GM13976 (cell line): ENCODE measurements at places on chromosomes 7 and 10.

DNA sequence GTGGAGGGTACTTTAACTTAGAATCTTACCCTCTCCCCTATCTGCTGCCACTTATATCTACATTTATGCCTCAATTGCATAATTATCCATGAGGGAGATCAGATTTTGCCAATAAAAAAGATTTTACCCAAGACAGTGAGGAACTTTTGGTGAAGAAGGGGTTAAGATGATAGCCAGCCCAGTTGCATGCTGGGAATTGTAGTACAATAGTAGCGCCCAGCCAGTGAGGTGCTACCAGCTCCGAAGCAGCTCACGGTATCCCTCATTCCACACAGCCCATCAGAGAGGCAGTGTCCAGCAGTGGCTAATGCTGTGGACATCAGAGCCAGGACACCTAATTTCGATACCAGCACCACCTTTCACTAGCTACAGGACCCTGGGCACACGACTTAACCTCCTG lies 5.9 kb upstream of the LGI1 start:
- no peak for DNase-seq

DNA sequence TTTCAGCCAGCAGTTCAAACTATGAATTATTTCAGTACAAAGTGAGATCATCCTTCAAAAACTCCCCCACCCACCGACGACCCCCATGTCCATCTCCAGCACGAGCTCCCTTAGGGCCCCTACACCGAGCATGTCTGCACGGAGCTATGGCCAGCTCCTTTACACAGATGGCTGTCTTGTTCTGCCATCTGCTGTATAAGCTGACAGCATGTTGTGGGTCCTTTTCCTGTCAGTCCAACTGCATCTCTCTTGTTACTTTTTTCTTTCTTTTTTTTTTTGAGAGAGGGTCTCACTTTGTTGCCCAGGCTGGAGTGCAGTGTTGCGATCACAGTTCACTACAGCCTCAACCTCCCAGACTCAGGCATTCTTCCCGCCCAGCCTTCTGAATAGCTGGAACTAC lies 21.6 kb downstream of the NPC1L1 start:
- no peak for DNase-seq

DNA sequence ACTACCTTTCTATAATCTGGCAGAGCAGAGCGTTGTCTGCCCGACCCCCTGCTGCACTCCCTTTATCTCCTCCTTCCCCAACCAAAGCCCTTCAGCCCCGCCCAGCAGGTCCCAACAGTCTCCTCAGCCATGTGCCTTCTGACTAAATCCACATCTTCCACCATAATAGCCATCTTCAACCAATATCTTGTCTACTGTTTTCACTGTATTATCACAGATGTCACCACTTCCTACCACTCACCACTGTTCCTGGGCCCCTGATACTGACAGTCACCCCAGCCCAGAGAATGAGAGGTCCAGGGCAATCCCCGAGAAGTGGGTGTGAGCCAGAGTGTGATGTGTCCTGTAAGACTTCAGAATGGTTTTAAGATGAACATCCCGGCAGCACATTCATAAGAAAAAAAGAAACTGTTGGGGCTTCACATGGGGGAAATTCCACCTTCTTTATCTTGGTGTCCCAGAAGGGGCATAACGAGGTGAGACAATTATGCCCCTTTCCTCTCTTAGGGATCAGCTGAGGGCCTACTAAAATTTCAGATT lies 25.3 kb downstream of the CCDC6 start:
- peak; percentile 71 for DNase-seq

DNA sequence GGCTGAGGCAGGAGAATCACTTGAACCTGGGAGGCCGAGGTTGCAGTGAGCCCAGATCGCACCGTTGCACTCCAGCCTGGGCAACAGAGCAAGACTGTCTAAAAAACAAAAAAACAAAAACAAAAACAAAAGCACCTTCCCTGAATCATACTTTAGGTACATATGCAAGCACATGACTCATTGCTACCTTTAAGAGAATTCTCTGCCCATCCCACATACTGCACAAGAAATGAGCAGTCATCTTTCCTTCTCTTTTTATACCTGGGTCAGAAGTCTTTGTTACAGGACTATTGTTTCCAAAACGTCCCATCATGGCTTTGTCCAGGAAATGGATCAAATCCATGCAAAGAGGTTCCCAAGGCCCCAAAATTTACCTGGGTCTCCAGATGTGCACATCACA lies 21.5 kb upstream of the AKR1B10 start:
- DNase-seq, result no peak

GRCh38 chr10:31083765-31084184 lies 52.1 kb upstream of the ZNF438 start:
- DNase-seq, result peak; percentile 50

DNA sequence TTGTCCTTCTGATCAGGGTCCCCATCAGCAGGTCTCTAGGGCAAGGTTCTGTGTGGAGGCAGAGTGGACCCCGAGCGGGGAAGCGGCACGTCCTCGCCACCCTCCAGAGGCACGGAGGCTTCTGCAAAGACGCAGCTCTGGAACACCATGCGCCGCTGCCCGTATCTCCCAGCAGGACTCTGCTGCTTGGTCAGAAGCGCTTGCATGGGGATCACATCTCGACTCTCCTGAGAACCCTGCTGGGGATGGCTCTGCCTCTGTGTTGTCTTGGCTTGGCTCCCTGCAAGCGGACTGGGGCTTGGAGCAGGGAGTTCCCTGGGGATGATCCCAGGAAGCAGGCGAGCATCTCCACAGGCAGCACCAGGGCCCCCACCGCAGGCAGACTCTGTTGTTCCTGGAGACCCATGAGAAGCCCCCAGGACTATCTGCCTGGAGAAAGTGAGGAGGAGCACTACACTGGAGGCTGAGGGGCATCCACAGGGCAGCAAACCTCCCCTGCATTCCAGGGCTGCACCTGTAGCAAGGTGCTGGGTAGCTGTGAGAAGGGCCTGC lies 520.5 kb downstream of the GLRX3 start:
- no peak for DNase-seq

DNA sequence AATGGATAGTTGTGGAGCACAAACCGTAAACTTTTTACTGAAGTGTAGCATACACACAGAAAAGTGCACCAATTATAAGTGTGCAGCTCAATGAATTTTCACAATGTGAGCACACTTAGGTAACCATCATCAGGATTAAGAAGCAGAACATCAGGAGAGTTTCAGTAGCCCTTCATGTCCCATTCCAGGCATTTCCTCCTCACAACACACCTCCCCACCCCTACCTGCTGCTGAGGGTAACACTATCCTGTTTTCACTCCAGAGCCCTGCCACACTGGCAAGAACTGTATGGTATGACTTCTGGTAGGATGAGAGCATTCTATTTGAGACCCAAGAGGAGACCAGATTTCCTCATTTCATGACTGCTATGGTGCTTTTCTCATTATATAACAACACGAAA lies 166.5 kb downstream of the PPP1R3A start:
- DNase-seq, result no peak

GRCh38 chr10:80590585-80591125 lies 53.0 kb downstream of the SH2D4B start:
- DNase-seq, result no peak

DNA sequence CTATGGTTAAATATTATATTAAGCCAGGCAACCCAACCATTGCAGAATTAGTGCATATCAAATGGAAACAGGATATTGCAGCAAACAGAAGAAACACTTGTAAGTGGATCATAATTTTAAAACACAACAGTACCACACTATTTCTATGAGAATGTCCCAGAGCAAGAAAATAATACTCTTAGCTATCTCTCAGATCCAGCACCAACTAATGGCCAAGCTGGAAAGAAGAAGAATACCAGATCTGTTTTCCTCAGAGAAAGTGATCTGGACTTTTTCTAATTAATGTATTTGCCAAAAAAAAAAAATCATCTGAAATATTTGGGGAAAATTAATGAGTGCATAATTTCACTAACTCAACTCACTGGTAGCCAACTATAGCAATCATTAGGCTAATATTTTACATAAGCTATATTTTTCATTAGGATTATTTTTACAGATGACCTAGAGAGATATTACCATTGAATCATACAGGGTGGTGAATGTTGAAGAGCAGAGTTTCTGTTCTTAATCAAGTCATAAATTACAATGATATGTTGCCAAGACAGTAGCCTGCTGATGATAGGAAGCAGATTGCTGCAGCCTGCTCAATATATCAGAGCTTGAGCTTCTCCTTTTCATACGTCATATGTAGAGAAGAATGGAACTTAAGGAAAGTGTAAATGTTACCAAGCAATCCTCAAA lies 995.4 kb upstream of the LRRN3 start:
- DNase-seq, result no peak

DNA sequence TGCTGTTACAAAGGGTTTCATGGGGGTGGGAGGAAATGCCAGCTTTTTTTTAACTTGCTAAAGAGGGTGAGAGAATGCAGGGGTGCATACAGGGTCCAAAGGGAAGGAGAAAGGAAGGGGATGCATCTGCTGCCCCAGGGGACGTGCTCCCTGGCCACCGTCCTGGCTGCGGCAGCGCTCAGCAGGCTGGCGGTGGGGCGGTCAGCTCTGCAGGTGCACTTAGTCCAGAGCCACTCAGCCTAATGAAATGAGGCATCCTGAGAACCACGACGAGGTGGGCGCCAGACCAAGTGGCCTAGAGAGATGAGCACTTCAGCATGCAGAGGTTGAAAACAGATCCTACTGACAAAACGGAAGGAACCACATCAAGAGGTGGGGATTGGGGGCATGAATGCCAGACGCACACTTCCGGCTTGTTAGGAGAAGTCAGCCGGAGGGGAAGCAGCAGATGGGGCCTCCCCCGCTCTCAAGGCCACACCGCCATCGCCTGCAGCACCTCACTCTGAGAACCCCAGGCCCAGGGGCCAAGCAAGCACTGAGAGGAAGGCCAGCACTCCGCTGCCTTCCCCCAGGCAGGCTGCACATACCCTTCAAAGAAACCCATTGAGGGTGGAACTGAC lies 94.5 kb downstream of the MAD1L1 start:
- peak; percentile 92 for DNase-seq

- no peak for DNase-seq
Observed at GRCh38 chr7:41978858-41979257, 258.2 kb downstream of the GLI3 start.

- DNase-seq, result no peak
Observed at GRCh38 chr7:38317515-38317914, 44.1 kb upstream of the TARP start.

DNA sequence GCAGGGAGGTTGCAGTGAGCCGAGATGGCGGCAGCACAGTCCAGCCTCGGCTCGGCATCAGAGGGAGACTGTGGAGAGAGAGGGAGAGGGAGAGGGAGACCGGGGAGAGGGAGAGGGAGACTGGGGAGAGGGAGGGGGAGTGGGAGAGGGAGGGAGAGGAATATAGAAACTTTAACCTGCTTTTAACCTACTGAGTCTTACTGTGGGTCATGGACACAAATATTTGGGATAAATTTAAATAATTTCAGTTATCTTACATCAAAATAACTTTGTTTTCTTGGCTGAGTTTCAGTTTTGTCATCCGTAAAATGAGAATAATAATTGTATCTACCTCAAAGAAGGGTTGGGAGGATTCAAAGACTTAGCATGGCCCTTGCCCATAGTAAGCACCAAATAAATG lies 319.8 kb downstream of the LRMDA start:
- no peak for DNase-seq

DNA sequence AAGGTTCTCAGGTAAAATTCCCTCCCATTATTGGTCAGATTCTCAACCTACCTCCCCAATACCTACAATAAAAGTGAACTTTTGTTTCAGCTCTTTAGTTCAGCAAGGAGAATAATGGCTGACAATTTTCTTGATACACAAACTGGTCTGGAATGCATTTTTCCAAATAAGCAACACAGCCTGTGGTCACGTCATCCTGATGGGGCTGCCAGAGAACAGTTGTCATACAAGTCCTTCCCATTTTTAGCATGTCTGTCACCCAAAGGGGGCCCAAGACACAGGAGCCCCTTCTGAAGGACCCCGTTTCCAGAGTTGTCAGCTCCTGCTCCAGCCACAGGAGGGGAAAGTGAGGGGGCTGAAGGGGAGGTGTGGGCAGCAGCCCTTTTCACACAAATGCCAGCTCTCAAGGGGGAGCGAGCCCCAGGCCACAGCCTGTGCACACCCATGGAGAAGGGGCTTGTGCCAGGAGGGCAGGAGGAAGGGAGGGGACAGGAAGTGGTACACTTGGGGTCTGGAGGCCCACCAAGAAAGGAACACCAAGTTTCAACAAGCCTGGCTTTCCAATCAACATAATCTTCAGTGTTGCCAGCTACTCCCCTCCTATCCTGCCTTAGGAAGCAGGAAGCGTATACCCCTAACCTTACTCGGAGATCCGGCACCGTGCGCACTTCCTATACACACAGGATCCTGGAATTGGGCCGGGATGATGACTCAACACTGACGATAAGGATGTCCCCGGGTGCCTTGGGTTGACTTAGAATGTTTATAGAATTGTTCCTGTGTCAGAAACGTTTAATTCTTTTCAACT lies 43.4 kb upstream of the PDLIM1 start:
- no peak for DNase-seq

DNA sequence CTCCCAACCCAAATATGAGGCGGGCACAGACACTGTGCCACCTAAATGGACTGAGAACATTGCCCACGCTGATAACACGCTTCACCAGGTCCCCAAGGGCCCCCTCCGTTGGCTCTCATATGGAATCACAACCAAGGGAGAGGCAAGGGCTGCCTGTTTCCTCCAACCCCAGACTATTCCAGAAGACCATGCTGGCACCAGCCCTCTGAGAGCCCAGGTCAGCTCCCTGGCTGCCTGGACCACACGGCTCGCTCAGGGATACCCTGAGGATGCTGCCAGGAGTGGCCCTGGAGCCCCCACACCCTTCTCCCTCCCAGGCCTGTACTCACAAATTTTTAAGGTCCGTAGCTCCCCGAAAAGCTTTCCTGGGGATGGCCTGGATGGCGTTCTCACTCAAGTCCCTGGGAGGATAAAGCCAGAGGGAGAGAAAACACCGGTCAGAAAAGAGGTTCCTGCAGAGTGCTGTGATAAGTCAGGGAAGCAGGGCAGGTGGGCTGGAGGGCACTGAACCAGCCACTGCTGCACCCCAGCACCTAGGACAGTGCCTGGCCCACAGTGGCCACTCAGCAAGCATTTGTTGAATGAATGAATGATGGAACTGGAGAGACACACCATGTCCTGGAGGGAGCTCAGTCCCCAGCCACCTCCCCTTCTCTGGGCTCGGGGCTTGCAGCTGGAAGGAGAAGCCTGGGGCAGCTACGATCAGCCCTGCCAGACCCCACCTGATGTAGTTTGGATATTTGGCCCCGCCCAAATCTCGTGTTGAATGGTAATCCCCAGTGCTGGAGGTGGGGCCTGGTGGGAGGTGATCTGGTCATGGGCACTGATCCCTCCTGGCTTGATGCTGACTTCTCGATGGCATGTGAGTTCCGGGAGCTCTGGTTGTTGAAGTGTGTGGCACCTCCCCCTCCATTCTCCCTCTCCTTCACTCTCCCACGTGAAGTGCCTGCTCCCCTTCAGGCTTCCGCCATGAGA lies 119.8 kb downstream of the SLIT1 start:
- DNase-seq, result no peak
